ENCODE measurements at places on chromosomes 2 and 18.

DNA sequence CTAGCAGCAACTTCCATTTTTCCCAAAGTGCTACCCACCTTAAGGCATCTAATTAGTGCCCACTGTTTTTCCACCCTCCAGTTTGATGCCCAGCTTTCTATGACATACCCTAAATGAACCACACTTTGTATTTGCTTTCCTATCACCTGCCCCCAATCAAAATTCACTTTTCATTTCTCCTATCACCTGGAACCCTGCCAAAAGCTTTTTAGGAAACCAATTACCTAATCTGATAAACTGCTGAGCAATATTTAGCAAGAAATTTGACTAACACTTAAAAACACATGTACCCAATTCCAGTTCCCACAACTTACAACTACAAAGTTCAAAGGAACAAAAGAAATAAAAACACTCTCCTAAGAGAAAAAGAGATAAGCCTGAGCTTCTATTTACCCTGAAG lies 71.7 kb downstream of the IKZF2 start:
- DNase-seq = no peak

GRCh38 chr2:200173691-200174090 lies 132.8 kb upstream of the SPATS2L start:
- no peak for DNase-seq

- no peak for DNase-seq
These were observed 700.9 kb downstream of the TMEM182 start for GRCh38 chr2:103462712-103463111.

- DNase-seq = no peak
These were observed 35.6 kb downstream of the BMP10 start for GRCh38 chr2:68835621-68836020.

DNA sequence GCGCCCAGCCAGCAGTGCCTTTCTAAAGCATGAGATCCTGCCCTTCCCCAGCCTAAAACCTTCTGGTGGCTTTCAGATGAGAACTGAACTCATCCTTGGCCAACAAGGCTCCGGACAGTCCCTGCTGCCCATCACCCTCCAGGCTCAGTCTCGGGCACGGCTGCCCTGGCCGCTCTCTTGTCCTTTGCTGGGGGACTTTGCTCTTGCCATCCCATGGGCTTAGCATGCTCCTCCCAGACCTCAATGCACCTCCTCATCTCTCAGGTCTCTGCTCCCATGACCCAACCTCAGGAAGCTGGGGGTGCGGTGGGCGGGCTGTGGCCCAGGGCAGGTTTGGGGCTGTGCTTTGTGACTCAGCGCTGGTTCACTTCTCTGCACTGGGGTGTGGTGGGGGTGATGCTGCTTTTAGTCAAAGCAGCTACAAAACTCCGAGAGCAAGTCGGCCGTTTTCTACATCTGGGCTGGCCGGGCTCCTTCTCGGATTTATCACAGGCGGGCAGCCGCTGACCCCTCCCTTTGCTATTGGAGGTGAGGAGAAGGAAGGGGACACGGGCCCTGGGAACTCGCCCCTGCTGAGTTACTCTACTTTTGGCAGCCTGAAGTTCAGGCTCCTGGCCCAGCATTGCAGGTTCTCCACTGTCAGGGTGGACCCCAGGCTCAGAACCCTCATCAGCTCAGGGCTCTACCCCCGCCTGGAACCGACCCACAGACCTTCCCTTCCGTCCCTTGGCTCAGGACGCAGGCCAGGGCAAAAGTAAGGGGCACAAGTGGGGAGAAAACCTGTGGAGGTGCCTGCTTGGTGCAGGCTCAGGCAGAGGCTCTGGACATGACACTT lies 90.6 kb upstream of the TAF1B start:
- DNase-seq = peak; percentile 86

DNA sequence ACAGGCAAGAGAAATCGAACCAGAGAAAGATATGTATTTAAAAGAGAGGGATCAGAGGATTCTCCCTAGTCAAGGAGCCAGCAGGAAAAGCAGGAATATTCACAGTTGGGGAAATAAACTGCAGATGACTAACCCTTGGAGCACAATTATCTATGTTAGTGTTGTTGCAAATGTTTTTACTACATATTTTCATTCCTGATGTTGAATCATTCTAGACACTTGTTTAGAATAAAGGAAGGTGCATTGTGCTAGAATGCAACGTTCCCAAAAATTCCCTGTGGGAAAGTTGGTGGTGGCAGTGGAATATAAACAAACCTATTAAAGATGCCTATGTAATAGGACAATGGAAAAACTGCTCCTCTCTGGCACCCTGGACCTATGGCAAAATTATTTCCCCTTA lies 63.3 kb downstream of the DTNA start:
- DNase-seq = no peak

DNA sequence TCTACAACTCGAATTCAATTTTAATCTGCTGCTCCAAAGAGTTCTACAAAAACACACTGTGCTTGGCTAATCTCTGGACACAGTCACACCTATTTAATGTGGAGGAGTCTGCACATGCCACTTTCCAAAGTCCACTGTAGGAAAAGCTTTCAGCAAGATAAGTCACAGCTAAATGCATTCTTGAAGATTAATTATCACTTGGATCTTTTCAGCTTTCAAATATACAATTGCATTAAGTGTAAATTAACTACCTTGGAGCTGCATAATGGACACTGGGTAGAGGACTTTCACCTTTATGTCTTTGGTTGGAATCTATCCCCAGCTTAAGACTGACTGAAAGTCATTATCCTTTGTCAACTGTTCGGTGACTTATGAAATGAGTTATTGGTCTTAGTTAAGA lies 565.1 kb downstream of the PIK3C3 start:
- DNase-seq = no peak

DNA sequence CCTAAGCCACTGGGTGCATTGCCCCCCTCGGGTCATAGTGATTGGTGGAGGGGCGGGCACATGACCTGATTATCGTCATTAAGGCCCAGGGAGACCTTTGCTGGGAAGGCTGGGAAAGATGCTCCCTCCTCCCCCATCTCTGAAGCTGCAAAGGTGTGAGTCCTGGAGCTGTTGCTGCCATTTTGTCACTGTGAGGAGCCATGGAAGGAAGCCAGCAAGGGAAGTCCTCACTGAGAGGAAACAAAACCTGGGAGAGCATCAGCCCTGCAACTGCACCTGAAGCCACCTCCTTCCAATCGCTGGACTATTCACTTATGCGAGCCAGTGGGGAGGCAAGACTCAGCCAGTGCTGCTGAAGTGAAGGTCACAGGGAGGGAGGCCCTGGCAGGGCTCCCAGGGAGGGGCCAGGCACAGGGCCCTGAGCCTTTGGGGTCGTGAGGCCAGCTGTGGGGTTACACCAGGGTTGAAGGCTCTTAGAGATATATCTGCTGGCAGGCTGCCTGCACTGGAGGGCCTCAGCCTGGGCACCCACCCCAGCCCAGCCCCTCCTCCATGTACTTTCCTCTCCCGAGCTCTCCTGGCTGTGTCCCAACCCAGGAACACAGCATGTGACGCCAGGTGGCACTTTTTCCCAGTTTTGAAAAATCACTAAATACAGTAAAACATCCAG lies 10.7 kb upstream of the FAHD2A start:
- no peak for DNase-seq

DNA sequence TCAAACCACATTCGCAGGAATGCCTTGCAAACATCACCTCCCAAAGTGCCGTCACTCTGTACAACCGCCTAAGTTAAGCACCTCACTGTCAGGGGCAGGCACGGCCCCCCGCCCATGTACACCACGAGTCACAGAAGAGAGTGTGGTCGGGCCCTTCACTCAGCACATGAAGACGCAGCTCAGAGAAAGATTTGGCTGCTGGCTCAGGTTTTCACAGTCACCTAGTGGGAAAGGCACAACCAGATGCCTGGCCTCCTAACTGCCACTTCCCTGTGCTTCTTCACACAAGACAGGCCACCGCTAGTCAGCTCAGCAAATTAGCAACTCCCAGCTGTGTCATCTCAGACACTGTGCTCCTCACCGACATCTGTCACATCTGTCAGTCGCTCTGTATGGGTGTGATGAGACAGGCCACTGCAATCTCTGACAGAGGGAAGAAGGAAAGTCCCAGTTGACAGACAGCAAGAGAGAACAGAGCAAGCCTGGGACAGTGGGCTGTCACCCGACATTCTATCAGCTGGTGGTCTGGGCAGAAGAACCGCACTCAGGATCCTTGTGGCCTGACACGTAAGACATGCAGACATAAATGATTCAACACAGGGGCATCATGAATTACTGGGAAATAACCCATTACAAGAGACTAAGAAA lies 60.8 kb downstream of the CRACDL start:
- no peak for DNase-seq

DNA sequence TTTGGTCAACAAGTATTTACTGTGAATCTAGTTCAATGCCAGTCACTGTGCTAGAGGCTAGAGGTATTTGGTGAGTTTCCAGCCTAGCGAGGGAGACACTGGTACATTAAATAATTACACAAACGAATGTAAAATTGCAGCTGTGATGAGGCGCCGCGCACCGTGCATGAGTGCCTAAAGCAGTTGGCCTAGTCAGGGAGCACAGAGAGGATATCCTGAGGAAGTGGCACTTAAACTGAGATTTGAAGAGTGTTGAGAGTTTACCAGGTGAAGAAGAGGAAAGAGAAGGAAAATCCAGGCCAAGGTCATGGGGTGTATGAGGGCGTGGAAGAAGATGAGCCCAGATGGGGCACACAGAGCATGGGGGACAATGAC lies 157.6 kb upstream of the NDUFV2 start:
- DNase-seq = no peak

DNA sequence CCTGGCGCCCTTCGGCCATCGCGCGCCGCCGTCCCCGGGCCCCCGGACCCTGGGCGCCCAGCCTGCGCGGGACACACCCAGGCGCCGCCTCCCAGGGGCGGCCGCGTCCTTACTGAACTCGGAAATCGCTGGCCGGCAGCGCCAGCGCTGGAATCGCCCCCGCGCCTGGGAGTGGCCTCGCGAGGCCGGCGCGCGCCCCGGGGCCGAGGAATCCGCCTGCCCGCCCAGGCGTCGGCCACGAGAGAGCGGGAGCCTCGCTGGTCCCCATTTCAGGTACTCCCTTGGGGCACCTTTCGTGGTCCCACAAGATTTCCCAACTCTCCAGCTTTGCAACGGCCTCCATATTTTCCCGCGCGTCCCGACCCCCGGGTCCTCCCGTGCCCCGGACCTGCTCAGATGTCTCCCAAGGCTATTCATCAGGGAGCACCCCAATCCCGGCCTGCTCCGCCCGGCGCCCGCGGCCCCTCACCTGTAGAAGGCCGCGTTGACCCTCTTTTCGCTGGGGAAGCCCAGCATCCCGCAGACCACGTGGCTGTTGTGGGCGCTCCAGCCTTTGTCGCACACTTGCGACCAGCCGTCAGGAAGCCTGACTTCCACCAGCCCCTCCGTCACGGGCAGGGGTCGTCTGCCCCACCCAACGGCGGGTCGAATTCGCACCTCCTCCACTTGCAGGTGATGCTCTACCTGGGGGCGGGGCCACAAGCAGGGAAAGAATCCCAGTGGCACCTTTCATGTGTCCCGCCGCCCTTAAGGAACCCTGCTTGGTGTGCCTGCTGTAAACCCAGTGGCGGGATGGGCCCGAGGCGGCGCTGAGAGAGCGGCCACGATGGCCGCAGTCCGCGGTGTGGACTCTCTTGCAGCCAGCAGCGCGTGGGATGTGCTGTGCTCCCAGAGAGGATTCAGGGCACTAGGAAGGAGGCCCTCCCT lies 4.6 kb downstream of the LOXL3 start:
- peak; percentile 43 for DNase-seq

DNA sequence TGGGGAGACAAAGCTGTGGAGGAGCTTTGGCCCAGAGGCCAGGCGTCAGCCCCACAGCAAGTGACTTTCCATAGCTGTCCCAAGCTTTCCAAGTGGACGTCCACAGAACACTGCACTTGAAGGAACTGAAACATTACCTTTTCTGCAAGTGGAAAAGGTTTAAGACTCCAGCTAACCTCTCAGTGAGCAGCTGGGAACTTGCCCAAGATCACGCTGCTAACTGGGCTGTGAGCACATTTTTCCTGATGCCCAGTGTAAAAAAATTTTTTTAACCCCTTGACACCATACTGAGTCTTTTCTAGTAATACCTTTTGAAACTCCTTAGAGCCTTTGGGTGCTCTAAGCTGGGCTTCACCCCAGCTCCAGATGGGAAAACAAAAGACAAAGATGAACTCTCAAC lies 256.7 kb downstream of the HAUS1 start:
- DNase-seq = no peak

GRCh38 chr2:50318147-50318546 lies 713.8 kb downstream of the NRXN1 start:
- DNase-seq = no peak

GRCh38 chr2:113734185-113734584 lies 22.3 kb downstream of the SLC35F5 start:
- DNase-seq = no peak

DNA sequence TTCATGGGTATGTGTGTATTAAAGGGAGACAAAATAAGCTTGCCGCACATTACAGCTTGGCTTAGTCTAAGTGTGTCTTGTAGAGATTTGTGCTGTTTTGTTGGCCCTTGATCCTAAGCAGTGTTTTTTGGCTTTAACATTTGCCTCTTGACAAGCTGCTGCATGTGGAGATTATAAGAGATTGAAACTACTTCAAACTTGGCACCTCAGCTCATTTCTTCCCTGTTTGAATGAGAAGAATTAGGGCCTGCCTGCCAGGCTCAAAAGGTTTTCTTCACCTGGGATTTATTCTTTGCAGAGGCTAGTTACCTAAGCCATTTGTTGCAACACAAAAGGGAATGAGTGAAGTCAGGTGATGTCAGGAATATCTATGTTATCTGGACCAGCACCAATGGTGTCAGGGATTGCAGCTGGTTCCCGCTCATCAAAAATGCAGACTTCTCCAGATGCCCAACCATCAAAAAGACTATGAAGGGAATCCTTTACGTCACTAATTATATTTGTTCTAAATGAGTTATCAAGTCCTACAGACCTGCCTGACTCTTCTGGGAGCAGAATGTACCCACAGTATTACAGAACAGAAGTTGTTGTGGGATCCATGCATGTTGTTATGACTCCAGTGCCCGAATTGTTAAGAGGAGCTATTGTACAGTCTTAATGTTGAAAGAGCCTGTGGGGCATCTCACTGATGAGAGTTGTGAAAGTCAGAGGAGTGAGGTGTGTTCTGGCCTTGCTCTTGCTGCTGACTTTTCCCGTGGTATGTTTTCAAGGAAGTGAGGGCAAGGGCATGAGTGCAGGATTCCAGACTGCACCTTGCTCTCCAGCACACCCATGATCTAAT lies 31.0 kb downstream of the ABCA12 start:
- no peak for DNase-seq

- DNase-seq = no peak
These were observed 102.2 kb downstream of the DLGAP1 start for GRCh38 chr18:4352746-4353551.

GRCh38 chr2:118119761-118120400 lies 31.6 kb downstream of the INSIG2 start:
- DNase-seq = no peak

Measured in activated naive CD4-positive, alpha-beta T cell treated with anti-CD3 and anti-CD28 coated beads, Interleukin-2, amount 10 ng/mL, durations not matched to agents 7 days and 5 days (primary cell).